ENCODE measurements at places on chromosomes 7 and 10.

GRCh38 chr7:3636131-3636860, 335.2 kb downstream of the SDK1 start:
- DNase-seq: no peak

DNA sequence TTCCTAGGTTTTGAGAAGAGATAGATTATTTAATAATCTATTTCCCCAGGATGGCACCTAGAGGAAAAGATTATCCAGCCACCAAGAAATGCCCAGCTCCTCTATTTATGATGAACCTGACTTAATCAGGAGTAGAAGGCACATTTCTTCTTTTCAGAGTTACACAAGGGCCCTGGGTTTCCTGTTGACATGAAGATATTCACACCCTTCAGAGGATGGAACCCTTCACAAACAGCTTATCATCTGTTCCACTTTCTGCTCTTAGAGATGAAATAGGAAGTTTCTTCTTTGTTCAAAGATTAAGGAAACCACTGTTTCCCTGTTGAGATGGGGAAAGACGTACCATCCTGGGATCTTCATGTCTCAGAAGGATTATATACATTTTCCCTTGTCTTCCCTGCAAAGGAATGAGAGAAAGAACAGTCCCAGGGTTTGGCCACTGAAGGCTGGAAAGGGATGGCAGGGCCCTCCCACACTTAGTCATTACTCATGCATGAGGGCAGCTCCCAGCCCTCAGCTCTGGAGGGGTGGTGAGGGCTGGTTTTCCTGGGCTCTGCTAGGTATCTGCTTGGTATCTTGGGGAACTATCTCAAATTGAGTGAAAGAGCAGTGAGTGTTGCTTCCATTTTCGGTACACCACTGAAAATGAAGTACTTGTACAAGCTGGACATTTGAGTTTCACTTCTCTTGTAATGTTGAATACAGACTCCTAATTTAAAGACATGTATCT, 64.0 kb downstream of the MTPAP start:
- DNase-seq: no peak

- no peak for DNase-seq
These were observed 115.5 kb upstream of the ZMIZ1 start for GRCh38 chr10:78953113-78953798.

DNA sequence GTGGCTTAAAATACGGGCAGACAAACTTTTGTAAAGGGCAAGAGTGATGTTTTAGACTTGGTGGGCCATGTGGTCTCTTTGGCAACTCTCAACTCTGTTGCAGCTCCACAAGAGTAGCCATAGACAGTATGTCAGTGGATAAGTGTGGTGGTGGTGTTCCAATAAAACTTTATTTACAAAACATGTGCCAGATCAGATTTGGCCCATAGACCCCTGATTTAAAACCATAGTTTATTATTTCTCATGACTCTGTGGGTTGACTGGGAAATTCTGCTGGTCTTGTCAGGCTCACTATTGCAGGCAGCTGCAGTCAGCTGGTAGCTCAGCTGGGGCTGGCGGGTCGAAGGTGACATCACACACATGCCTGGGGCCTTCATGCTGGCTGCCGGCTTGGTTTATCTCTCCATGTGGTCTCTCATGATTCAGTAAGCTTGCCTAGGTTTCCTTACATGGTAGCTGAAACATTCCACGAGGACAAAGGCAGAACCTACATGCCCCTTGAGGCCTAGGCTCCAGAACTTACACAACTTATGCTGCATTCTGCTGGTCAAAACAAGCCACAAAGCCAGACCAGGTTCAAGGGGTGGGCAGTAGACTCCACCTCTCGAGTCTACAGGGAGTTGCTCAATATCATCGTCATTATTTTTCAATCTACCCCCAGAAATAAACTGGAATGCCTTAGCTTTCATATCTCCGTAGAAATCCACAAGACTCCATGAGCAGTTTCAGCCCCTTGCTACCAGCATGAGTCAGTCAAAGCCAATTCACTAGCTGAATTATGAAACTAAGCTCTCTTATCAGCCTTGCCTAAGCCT, 245.7 kb downstream of the WDR11 start:
- DNase-seq: no peak

DNA sequence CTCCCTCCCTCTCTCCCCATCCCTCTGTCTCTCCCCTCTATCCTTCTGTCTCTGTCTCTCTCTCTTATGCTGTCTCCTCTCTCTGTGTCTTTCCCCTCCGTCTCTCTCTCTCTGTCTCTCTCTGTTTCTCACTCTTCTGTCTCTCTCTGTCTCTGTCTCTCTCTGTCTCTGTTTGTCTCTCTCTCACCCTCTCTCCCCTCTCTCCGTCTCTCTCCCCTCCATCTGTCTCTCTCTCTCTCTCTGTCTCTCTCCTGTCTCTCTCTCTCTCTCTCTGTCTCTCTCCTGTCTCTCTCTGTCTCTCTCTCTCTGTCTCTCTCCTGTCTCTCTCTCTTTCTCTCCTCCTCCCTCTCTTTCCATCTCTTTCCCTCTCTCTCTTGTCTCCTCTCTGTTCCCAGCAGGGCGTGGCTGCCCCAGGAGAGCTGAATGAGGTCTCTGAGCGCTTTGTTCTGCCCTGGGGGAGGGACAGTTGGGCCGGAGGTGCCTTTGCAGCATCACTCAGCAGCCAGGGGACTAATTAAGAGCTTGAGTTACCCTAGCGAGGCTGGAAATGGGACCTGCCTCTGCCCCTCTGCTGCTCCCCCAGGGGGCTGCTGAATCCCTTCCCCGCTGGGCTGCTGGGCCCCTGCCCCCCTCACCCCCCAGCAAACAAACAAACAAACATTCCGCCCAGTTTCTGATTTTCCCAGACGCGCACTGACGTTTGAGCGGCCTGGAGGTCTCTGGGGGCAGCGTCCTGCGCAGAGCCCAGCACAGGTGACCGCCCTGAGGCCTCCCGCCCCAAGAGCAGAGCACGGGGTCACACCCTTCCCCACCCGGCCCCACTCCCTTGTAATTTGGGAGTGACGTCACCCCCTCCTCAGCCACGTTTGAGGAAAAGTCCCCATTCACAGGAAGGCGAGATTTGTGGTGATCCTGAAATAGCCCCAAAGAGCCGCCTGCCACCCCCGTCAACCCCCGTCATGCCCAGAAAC, 68.1 kb downstream of the PDGFA start:
- no peak for DNase-seq

- DNase-seq: peak; percentile 85
These were observed 104.5 kb upstream of the ZPBP start for GRCh38 chr7:50197549-50197948.

DNA sequence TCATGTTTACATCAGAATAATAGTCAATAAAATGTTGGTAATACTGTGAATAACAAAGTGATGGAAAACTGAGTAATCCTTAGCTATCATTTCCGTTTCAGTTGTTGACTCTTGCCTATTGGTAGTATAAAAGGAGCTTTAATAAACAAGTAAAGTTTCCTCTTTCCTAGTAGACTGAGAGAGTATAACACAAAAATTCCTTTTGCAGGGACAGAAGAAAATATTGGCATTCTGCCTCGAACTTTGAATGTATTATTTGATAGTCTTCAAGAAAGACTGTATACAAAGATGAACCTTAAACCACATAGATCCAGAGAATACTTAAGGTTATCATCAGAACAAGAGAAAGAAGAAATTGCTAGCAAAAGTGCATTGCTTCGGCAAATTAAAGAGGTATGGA, 9.4 kb downstream of the KIF20B start:
- no peak for DNase-seq

DNA sequence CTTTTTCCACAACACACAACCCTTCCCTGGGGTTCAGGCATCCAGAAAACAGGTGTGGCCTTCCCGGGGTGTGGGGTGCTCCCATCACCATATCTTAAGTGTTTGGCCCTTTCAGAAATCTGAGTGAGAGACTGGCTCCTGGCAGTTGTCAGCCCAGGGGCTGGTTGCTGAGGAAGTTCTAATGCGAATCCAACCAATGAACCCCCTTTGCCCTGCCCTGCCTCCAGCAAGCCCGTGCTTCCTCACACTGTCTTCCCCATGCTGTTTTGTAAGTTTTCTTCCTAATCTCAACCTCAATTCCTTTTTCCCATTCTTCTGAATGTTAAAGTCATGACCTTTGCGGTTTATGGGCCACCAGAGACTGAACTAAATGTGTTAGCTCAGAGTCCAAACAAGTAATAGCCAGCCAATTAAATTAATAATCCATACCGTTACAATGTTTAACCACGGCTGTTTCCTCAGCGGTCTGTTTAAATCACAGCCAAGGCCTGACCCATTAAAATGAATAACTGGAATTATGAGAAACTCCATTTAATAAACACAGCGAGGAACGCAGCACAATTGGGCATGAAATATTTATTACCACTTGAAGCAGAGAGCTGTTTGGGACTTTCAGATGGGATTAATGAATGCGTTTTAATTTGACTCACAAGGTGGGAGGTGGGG, 90.9 kb upstream of the TCF7L2 start:
- no peak for DNase-seq

- no peak for DNase-seq
These were observed 86.0 kb upstream of the KCTD7 start for GRCh38 chr7:66542528-66543269.

DNA sequence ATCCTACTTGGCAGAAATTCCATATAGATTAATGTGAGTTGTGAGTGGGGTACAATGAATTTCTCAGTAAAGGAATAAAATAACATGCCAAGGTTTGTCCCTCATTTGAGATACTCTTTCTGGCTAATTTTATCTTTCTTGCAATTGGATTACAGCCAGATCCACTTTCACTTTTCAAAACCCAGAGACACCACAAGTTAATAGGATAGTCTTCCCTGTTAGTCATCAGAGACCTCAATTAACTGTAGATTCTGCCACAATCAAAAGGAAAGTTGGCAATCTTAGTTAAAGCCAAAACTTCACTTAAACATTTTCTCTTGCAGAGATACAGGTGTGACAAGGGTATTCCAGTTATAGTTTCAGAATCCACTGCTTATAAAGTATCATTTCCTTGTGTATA, 91.4 kb upstream of the PHYHIPL start:
- no peak for DNase-seq

DNA sequence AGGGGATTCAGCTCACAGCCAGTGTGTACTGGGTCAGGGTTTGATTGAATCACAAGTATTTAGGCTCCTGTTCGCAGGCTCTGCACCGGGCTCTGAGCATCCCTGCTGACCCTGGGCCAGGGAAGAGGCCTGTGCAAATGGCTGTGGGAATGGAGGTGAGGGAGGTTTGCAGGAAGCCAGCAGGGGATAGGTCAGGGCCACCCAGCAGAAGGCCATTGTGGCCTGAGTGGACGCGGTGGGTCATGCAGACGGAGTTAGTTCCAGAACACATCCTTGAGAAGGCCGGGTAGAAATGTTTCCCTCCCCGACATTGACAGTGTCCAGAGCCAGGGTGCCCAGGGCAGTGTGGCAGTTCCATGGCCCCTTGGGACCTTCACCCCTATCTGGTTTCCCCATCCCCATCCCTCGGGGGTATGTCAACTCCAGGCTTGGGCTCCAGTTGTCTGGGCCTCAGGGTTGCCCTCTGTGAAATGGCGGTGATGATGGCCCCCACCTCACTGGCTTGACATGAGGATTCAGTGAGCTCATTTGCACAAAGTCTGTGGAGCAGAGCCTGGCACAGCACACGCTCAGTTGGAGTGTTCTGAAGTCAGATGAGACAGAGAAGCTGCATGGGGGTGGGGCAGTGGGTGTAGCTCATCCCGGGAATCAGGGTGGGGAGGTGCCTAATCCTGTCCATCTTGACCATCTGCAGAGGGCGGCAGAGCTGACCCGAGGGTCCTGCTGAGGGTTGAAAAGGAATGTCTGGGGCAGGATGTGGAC, 107.6 kb downstream of the ADCY1 start:
- DNase-seq: peak; percentile 10

DNA sequence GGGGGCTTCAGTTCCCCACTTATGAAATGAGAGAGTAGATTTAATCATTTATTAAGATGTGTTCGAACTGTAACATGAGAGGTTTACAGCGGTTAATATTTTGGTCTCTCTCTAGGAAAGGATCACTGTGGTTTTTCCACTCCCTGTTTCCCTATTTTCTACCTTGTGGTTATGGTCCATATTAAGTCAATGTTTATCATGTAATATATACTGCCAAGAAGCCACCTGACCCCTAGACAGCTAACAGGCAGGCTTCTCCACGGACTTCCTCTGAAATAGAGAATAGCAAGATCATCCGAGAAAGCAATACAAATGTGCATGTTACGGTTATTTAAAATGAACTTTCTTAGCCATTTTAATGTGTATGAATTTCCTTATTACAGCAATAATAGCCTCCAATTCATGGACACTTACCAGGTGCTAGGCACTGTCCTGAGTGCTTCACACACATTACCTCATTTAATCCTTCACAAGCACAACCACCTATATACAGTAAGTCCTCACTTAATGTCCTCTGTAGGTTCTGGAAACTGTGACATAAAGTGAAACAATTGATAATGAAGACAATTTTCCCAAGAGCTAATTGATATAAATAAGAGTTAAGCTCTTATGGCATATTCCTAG, 835 bp upstream of the COL28A1 start:
- DNase-seq: no peak

GRCh38 chr10:43970717-43971116, 322.0 kb upstream of the ZNF32 start:
- DNase-seq: no peak

GRCh38 chr7:32204361-32205018, 134.3 kb upstream of the PDE1C start:
- DNase-seq: no peak

DNA sequence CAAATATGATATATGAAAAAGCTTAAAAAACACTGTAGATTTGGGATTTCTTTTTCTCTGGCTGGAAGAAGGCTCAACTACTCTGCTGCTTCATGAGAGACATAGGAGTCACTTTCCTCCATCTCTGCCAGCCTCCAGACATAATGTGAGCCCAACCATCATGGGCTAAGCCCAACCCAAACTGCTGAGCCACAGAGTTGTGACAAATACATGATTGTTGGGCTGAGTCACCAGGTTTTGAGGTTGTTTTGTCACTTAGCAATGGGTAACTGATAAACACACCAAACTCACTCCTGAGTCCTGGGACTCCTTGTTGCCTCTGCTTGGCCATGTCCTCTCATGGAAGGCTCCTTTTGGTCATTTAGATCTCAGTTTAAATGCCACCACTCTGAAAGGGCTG, 381.8 kb upstream of the FZD8 start:
- DNase-seq: no peak

GRCh38 chr10:86668297-86669165, at the start of gene LDB3:
Gene LDB3 (plus strand): TSS chr10:86668511. CDS start chr10:86668692, 181 bp downstream.
- DNase-seq: no peak

GRCh38 chr10:132507956-132508490, 29.6 kb upstream of the INPP5A start:
- no peak for DNase-seq

GRCh38 chr10:127234306-127234800, 38.0 kb upstream of the INSYN2A start:
- no peak for DNase-seq

DNA sequence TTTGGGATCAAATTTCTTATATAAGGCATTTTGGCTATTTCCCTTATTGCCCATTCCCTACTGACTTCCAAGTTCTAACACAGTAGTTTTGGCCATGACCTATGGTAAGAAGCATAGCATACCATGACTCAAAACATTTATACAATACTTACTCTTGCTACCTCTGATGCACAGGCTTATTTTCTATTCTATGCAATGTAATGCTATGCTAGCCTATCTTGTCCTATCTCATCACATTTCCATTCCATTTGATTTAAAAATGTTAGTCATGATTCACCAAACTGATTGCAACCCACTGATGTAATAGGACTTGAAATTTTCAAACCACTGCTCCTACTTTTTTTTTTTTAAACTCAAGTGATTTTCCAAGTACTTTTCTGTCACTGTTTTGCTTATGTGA, 658.5 kb downstream of the TYW1 start:
- DNase-seq: no peak

Measured in activated CD8-positive, alpha-beta memory T cell treated with anti-CD3 and anti-CD28 coated beads, Interleukin-2, amount 50 U/mL, for 48 hours (primary cell).